ENCODE measurements at places on chromosomes 2 and 18. TPM values are rescaled to one million over a fixed set of nuclear protein-coding genes. Genes with fewer than 3 reads are reported as not detected.

Gene CAVIN2
- total RNA-seq: not detected

Gene ANKRD30B
- total RNA-seq: not detected

Gene FBXO36
- 2.0 TPM for total RNA-seq

Gene CACNB4
- total RNA-seq: 0.37 TPM

Gene ZNF236
- 13.7 TPM for total RNA-seq

Gene MGAT4A
- total RNA-seq: 49.4 TPM

Gene HOXD10
- total RNA-seq: not detected

Gene UGT1A4
- not detected for total RNA-seq

- no peak overlapping the region for H3K27ac ChIP-seq
- H3K4me3 ChIP-seq: no peak overlapping the region
- no peak for DNase-seq
- H3K27me3 ChIP-seq: peaks cover 2% of the 10 kb centered on the region
- H3K36me3 ChIP-seq: no peaks in the 10 kb centered on the region
Observed at GRCh38 chr2:27509326-27509725, 12.7 kb downstream of the GCKR start.

DNA sequence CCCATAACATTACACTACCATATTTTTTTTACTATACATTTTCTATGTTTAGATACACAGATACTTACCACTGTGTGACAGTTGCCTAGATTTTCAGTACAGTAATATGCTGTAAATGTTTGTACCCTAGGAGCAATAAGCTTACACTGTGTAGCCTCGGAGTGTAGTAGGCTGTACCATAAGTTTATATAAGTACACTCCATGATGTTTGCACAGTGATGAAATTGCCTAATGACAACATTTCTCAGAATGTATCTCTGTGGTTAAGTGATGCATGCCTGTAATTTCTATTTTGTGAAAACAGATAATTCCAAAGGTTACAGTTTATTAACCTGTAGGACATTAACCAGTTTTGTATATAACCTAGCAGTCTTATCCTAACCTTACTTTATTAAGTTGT is 128.1 kb upstream of the RBMS1 start:
- no peaks in the 10 kb centered on the region for H3K4me1 ChIP-seq
- DNase-seq: no peak
- H3K27me3 ChIP-seq: no peaks in the 10 kb centered on the region
- H3K36me3 ChIP-seq: no peaks in the 10 kb centered on the region
- H3K4me3 ChIP-seq: no peak overlapping the region

DNA sequence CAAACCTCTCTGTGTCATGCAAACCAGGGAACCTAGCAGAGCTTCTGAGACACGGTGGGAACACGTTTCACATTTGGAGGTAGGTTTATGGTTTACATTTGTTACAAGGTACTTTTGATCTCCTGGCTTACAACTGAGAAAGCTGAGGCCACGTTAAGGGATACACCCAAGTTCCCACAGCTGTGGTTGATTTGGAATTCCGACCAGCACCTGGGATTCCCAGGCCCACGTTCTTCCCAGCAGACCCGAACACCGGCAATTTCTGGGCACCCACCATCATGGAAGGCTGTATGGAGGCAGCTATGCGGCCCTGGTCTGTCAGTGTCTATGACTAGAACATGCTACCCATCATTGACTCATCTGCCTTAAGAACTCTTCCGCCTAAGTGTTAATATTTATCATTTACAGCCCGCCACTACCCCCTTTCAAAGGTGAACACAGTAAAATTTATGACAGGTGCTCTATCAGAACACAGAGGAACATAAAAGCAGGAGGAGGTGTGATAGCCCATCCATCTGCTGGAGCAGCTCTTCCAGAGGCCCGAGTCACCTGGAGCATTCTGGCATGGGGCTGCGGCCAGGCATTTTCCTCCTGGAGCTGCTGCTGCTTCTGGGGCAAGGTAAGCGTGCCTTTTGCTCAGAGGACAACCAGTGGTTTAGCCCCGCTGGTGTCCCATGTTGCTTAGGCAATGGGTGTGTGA is at the start of gene PLB1:
Gene PLB1 (plus strand): TSS at position 510 of the 700 bp plus-strand sequence. CDS start 55 bp downstream, at position 565.
- no peaks in the 10 kb centered on the region for H3K4me1 ChIP-seq
- no peaks in the 10 kb centered on the region for H3K36me3 ChIP-seq
- H3K27ac ChIP-seq: no peak within 1 kb of the TSS
- no peak within 1 kb of the TSS for H3K4me3 ChIP-seq

- H3K4me1 ChIP-seq: no peaks in the 10 kb centered on the region
- H3K27ac ChIP-seq: no peak overlapping the region
- no peak overlapping the region for H3K4me3 ChIP-seq
- no peaks in the 10 kb centered on the region for H3K27me3 ChIP-seq
- DNase-seq: no peak
Observed at GRCh38 chr2:171625006-171625405, 62.3 kb upstream of the DYNC1I2 start.

- no peak overlapping the region for H3K4me3 ChIP-seq
- H3K36me3 ChIP-seq: no peaks in the 10 kb centered on the region
- H3K27me3 ChIP-seq: peaks cover 36% of the 10 kb centered on the region
- DNase-seq: peak; percentile 73
Observed at GRCh38 chr18:75727456-75727855, 300.0 kb upstream of the SMIM21 start.

- no peaks in the 10 kb centered on the region for H3K4me1 ChIP-seq
- H3K4me3 ChIP-seq: no peak overlapping the region
- H3K36me3 ChIP-seq: no peaks in the 10 kb centered on the region
- no peak for DNase-seq
Observed at GRCh38 chr18:47777626-47778025, 152.8 kb downstream of the SMAD2 start.

DNA sequence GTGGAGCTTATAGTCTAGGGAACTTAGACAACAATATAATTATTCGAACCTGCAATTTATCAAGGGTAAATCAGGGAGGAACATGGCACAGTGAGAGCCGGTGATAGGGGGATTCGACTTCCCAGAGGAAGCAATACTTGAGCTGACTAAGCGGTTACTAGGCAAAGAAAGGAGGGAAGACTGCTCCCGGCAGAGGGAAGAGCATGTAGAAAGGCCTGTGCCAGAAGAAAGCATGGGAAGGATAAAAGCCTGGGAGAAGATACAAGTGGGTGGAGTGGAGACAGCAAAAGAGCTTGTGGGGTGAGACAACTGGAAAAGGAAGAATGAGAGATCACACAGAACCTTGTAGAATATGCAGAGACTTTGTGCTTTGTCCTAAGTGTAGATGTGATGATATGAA is 93.3 kb downstream of the MARCHF4 start:
- DNase-seq: no peak
- no peak overlapping the region for H3K27ac ChIP-seq
- no peaks in the 10 kb centered on the region for H3K36me3 ChIP-seq

GRCh38 chr2:240384711-240385450 is 50.6 kb upstream of the GPC1 start:
- H3K4me1 ChIP-seq: peaks cover 8% of the 10 kb centered on the region
- no peak for DNase-seq
- peaks cover 4% of the 10 kb centered on the region for H3K27me3 ChIP-seq
- no peaks in the 10 kb centered on the region for H3K36me3 ChIP-seq
- no peak overlapping the region for H3K27ac ChIP-seq

DNA sequence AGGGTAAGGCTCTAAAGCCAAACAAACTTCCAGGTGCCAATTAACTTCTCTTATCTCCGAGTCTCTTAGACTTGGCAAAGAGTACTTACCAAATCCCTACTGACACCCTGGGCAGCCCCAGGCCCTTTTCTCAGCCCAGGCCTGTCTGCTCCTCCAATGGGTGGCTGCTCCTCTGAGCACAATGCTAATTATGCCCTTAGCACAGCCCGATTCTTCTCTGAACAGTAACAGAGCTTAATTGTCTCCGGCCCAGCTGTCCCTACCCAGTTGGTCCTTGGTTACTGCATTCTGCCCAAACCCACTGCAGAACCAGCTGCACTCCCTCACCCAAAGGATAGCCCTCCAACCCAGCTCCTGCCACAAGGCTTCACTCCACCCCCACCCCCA is 110.3 kb downstream of the SMAD7 start:
- no peak for DNase-seq
- H3K36me3 ChIP-seq: no peaks in the 10 kb centered on the region
- H3K27me3 ChIP-seq: no peaks in the 10 kb centered on the region
- H3K4me1 ChIP-seq: peaks cover 69% of the 10 kb centered on the region
- H3K27ac ChIP-seq: no peak overlapping the region

DNA sequence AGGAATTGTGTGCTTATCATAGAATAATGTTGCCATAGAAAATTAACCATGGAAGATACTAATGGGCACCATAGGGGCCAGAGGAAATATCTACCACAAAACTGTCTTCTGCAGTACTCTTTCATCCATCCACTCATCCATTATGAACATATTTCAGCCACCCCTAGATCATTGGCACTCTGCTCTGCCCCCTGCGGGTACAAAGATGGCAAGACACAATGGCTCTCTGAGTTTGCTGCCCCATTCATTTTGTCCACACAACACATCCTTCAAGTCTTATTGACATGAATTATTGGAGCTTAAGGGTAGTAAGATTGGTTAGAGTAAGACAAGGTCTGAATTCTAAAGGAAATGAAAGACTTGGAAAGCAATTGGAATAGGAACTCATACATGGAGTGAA is 1224.7 kb upstream of the CELF4 start:
- peak; percentile 19 for DNase-seq
- no peaks in the 10 kb centered on the region for H3K27me3 ChIP-seq
- H3K27ac ChIP-seq: no peak overlapping the region
- H3K4me3 ChIP-seq: no peak overlapping the region

DNA sequence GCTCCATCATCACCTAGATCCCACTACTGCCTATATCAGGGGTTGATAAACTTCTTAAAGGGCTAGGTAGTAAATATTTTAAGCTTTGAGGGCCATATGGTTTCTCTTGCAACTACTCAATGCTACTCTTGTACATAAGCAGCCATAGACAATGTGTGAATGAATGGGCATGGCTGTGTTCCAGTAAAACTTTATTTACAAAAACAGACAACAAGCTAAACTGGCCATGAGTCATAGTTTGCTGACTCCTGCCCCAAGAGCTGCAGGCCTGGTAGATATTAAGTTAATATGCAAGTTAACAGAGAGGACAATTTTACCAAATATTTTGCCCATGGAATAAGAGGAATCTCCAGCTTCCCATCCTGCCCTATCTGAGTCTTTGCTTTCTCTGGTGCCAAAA is 29.8 kb upstream of the MYO3B start:
- no peak overlapping the region for H3K27ac ChIP-seq
- H3K4me3 ChIP-seq: no peak overlapping the region
- H3K36me3 ChIP-seq: no peaks in the 10 kb centered on the region
- H3K27me3 ChIP-seq: no peaks in the 10 kb centered on the region
- H3K4me1 ChIP-seq: no peaks in the 10 kb centered on the region

DNA sequence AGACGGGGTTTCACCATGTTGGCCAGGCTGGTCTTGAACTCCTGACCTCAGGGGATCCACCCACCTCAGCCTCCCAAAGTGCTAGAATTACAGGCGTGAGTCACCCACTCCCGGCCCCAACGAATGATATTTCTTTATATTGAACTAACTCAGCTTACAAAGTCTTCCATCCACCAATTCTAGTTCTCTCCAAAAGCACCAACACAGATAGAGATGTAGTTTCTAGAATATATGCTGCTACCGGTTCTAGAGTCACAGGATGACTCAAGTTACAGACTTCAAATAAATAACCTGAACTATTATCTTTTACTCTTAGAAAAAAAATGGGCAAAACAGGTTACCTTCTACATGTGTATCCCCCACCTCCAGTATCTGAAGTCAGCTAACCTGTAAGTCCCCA is 9.2 kb downstream of the ACAA2 start:
- no peak for DNase-seq
- no peak overlapping the region for H3K4me3 ChIP-seq
- H3K27me3 ChIP-seq: no peaks in the 10 kb centered on the region

- no peak overlapping the region for H3K27ac ChIP-seq
- DNase-seq: no peak
- no peak overlapping the region for H3K4me3 ChIP-seq
- no peaks in the 10 kb centered on the region for H3K36me3 ChIP-seq
- H3K27me3 ChIP-seq: peaks cover 3% of the 10 kb centered on the region
Observed at GRCh38 chr2:160005908-160006307, 56.5 kb downstream of the PLA2R1 start.

DNA sequence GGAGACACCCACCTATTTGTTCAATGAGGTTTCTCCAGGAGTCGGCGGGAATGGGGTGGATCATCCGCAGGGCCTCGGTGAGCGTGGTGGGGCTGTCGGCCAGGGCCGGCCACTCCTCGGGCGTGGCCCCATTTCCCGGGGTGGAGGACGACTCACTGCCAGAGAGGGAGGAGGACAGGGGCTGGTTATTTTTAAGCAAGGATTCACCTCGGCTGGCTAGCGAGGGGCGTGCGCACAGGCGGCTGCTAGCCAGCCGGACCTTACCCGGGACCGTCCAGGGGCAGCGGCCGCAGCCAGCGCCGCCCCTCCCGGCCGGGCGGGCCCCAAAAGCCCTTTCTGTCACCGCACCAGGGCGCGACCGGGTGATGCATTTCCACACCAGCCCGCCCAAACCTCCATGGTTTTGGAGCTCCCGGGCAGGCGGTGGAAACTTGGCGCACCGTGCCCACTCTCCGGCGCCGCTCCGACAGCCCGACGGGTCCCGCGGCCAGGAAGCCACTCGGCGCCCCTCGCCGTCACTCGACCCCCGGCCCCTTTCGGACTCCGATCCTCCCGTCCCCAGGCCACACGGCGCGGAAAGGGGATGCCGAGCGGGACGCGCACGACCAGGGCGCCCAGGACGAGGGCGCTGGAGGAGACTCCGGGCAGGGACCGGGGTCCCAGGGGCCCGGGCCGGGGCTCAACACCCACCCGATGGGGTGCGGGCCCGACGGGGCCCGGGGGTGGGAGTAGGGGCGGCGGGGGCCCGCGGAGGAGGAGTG is 57.1 kb downstream of the SNORC start:
- peaks cover 59% of the 10 kb centered on the region for H3K27me3 ChIP-seq
- H3K27ac ChIP-seq: no peak overlapping the region
- H3K4me1 ChIP-seq: peaks cover 17% of the 10 kb centered on the region
- DNase-seq: peak; percentile 28
- peak overlapping the region; percentile 33 for H3K4me3 ChIP-seq

DNA sequence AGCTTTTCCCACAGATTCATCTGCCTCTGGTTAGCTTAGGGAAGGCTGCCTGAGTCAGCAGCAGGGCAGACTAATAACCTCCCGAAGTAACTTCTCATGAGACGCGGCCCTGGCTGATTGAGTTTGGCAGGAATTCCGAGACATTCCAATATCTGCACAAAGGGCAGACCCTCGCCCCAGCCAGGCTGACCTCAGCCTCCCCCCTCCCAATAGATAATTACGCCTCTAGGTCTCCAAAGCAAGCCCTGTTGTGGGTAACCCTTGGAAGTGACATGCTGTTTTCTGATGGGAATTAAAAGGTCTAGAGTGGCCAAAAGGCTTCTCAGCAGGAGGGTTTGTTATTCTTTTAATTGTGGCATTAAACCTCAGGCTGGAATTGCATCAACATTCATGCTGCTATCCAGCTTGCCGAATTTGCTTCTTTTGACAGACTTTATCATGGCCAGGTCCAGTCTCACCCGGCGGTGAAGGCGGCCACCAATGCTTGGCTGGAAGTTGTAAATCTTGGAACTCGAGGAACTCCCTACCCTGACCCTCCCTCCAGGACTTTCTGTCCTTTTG is 98.0 kb upstream of the SLC14A2 start:
- no peaks in the 10 kb centered on the region for H3K36me3 ChIP-seq
- no peak for DNase-seq
- H3K4me1 ChIP-seq: no peaks in the 10 kb centered on the region
- H3K27ac ChIP-seq: no peak overlapping the region

GRCh38 chr2:218773881-218774280 is 8.1 kb upstream of the CYP27A1 start:
- no peak overlapping the region for H3K4me3 ChIP-seq
- no peak overlapping the region for H3K27ac ChIP-seq
- no peaks in the 10 kb centered on the region for H3K4me1 ChIP-seq
- peaks cover 24% of the 10 kb centered on the region for H3K36me3 ChIP-seq

GRCh38 chr18:26271917-26272549 is 45.8 kb downstream of the TAF4B start:
- no peak overlapping the region for H3K27ac ChIP-seq
- no peak for DNase-seq
- peaks cover 48% of the 10 kb centered on the region for H3K36me3 ChIP-seq
- no peak overlapping the region for H3K4me3 ChIP-seq
- no peaks in the 10 kb centered on the region for H3K27me3 ChIP-seq
- no peaks in the 10 kb centered on the region for H3K4me1 ChIP-seq

All from activated CD4-positive, alpha-beta T cell treated with anti-CD3 and anti-CD28 coated beads for 36 hours (primary cell).